Spleen (tissue), 13 donors: ENCODE measurements at places on chromosomes 3 and 15.
A peak's percentile ranks its signal among the peaks of the same experiment; 100 is the strongest.

GRCh38 chr15:100114571-100114970 lies 227.2 kb downstream of the ADAMTS17 start:
- peak; percentile 33 for DNase-seq

DNA sequence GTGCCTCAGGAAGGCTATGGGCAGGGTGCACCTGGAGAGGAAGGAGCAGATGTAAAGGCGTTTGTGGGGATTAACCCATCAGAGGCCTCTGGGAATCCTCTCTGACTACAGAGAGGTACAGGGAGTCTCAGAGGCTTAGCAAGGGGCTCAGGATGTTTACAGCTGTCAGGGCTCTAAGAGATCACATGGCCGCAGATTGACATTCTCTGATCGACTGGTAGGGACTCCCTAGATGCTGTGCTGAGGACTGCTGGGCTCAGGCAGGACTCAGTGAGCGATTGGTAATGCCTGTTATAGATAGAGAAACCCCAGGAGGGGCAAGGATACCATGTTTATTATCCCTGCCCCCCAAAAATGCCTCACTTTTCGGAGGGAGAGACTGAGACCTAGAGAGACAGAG lies 103.5 kb downstream of the CORO2B start:
- DNase-seq: no peak

DNA sequence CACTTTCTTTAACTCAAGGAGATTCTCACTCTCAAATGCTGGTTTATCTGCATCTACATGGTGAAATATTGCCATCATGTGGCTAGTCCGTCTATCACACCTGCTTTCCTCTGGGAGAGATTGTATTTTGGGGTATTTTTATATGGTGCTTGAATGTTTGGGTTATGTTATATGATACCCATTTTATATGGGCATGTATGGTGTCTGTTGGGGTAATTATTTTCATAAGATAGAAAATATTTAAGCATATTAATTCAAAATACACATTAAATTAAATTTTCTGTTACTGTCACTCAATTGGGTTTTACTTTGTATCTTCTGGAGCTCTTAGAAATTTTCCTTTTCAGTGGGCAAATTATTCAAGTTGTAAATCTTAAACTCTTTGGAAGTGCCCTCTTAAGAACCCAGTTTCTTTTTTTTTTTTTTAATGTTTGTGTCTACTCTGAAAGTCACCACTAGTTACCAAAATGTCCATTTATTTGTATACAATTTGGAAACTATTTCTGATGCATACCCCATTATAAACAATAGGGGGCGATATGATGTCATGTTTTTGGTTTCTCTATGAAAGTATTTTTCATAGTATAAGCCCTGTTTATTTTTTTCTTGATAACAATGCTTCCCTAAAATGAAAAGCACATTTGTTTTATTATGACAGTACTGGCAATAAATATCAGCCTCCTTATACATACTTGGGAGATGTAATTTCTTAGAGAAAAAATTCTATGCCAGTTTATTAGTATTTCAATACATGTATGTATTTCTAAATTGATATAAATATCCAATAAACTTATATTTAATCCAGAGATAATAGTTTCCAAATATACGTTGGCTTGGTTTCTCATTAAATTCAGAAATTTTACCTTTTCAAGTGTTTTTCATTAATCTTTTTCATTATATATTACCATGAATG lies 36.1 kb upstream of the PLSCR5 start:
- no peak for DNase-seq

GRCh38 chr15:63473749-63473998 lies 30.7 kb upstream of the USP3 start:
- DNase-seq: no peak

- DNase-seq: no peak
These were observed 51.0 kb upstream of the ATP13A3 start for GRCh38 chr3:194537732-194538247.

- no peak for DNase-seq
These were observed 95.4 kb upstream of the KCNAB1 start for GRCh38 chr3:156024904-156025533.

GRCh38 chr15:48361685-48362084 lies 30.5 kb downstream of the DUT start:
- no peak for DNase-seq

GRCh38 chr3:117531078-117531767 lies 821.6 kb downstream of the TUSC7 start:
- DNase-seq: no peak

DNA sequence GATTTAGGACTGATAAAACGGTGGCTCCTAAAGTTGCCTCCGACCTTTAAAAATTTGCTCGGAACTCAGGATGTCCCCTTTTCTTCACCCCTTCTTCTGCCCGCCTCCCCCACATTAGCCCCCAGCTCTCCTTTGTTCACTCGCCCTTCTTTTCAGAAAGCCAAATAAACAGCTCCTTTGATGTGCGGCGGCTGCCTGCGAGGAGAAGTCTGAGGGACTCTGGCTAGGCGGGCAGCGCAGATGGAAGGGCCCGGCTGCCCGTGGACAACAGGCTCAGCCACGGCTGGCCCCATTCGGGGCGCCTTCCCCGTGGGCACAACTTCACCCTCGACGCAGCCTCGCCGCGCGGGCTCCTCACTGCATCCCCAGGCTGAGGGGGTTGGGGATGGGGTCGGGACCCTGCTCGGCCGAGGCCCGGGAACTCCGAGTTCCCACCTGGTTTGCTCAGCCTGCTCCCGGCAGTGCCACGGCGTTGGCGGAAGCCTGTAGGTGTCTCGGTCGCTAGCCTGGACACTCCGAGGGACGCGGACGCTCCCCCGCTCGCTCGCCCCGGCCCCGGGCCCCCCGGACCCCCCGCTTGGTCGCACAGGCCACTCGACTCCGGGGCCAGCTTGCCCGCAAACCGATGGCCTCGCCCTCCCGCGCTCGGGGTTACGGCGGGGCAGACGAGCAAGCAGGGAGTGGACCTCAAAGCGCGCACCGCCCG lies 897 bp upstream of the TLE3 start:
- peak; percentile 94 for DNase-seq

DNA sequence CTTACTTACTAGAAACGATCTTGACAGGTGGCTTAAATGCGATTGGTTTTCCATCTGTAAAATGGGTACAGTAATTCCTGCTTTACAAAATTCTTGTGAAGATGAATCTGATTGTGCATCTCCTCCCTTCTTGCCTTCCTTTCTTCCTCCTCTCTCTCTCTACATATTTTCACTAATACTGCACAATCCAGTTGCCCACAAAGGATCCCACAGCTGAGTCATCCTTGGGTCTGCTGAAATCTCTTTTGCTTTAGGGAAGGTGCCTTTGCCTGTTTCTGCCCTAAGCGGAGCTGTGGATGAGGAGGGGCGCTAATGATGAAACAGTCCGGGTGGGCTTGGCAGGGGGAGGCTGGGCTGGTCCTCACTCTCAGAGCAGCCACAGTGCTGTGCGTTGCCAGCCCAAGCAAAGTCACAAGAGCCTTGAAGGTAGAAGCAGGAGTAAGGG lies 46.1 kb downstream of the AMOTL2 start:
- no peak for DNase-seq

GRCh38 chr3:184348057-184348382 lies 10.6 kb downstream of the FAM131A start:
- DNase-seq: no peak

- DNase-seq: no peak
These were observed 12.2 kb upstream of the CACNA1D start for GRCh38 chr3:53482227-53482626.
